ENCODE measurements at places on chromosomes 12 and 14. TPM values are rescaled to one million over a fixed set of nuclear protein-coding genes. Genes with fewer than 3 reads are reported as not detected.

The EPYC gene
- total RNA-seq = not detected

The STYX gene
- 25.5 TPM for total RNA-seq

The ACSM4 gene
- not detected for total RNA-seq

The TCL1B gene
- not detected for total RNA-seq

The LYZ gene
- total RNA-seq = 0.89 TPM

The PLEKHG3 gene
- total RNA-seq = 26.3 TPM
